ENCODE measurements at places on chromosomes 6 and 20.

- no peak for DNase-seq
Observed at GRCh38 chr6:80020381-80021120, 16.1 kb downstream of the TTK start.

DNA sequence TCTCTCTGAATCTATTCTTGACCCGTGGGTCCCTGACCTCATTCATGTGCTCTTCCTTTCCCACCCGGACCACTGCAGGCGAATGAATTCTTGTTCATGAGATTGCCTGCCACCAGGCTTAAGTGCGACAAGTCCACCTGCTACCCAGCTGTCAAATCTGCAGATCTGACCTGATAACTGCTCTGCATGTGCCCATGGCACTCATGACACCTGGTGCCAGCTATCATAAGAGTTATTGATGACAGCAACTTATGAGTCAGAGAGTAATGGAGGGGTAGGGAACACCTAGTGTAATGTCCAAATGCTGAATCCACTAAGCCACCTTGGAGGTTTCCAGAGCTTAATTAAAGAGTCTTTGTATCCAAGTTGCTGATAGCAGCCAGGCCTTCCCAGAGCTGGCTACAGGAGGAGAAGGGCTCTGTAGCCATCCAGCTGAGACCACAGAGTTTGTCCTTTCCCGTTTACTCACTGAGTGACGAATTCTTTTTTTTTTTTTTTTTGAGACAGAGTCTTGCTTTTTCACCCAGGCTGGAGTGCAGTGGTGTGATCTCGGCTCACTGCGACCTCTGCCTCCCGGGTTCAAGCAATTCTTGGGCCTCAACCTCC lies 17.4 kb downstream of the SHLD1 start:
- no peak for DNase-seq

GRCh38 chr6:137676888-137677287 lies 182.7 kb upstream of the OLIG3 start:
- no peak for DNase-seq

- DNase-seq = no peak
Observed at GRCh38 chr6:33271117-33271467, 584 bp downstream of the VPS52 start.

DNA sequence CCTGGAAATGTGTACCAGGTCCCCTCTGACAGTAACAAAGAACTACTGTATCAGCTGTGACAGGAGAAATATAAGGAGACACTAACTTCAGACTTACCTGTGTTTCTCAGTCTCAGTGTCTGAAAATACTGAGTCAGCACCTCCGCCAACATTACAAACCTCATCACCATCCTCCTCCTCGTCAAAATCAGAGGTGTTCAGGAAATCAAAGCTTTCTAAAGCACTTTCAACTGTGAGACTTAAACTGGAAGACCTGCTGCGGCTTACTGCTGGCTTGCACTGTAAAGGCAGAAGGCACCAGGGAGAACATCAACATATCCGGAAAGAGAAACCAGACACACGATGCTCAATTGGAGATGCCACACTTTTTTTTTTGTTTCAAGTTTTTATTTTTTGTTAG lies 40.3 kb upstream of the ARMH2 start:
- no peak for DNase-seq

DNA sequence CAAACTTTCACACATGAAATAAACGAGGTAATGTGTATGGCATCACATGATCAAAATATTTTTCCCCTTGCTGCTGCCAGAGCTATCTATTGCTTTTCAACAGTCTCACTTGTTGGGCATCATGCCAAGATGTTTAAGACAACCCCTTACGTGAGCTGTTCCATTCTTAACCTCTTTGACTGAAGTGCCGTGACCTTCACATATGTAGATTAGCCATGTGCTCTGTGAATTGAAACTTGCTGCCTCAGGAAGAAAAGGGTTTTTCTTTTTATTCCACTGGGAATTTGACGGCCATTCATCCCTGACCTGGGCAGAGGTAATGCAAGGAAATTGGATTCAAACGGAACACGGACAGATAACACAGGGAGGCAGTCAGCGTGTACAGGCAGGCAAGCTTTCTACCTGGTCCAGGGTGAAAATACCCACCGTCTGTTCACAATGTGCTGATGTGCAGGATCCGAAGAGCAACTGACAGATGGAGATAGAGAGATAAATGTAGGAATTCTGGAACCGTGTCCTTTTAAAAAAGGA lies 14.2 kb downstream of the ARID1B start:
- DNase-seq = no peak

DNA sequence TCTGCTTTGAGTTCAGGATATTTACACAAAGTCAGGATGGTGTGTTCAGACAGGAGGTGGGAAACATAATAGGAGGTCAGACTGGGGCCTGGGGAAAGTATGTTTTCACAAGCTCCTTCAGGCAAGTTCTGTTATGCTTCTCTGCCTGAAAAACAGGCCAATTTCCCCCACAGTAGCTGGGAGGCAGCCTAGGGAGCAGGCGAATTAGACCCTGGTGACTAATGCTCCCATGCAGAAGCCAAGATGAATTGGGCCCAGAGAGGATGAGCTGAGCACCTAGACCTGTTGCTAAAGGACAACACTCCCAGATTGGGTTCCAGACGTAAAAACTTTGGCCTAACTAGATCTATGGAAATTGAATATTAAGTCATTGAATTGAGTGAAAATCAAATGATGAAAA lies 142.2 kb upstream of the MAP3K7 start:
- no peak for DNase-seq

GRCh38 chr6:82917346-82918064 lies 148.1 kb downstream of the UBE3D start:
- no peak for DNase-seq

- DNase-seq = no peak
Observed at GRCh38 chr6:39213195-39213920, 15.9 kb downstream of the KCNK5 start.

- DNase-seq = no peak
Observed at GRCh38 chr6:31621320-31621939, 915 bp downstream of the PRRC2A start.

DNA sequence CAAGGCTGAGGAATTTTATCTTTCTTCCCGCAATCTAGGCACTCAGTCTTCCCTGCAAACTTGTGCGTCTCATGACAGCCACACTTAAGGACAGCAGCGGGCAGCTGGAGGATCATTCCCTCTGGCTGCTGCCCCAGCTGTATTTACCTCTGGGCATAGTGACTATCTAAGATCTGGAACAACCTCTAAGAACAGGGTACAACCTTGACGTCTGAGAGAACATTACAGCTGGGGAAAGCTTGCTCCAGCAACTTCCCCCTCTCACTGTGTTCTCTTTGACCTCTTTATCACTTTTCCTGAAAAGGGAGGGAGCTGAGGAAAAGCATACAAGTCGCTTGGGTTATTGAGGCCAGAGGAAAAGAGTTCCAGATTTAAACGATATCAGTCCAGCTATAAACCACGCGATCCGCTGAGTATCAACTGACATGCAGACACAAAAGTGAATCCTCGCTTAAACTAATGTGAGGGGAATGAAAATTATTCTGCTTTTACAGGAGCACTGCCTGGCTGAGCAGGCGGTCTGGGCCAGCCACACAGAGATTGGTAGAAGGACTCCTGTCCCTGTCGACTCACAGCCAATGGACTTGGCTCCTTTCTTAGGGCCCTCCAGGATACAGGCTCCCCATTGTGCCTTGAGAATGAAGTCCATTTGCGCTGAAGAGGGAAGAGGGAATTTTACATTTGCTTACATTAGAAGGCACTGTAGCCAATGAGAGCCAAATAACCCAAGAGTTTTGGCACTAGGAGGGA lies 153.3 kb downstream of the QRSL1 start:
- DNase-seq = no peak

Data from stimulated activated CD4-positive, alpha-beta T cell treated with anti-CD3 and anti-CD28 coated beads, Interleukin-12 subunit alpha, Interleukin-12 subunit beta, amount 100 ng/mL, for 24 hours (primary cell).